Endothelial cell of coronary artery (primary cell): ENCODE measurements at places on chromosomes 7 and 10. TPM values are rescaled to one million over a fixed set of nuclear protein-coding genes. Genes with fewer than 3 reads are reported as not detected.

The PILRA gene
- 0.28 TPM in 1 of 2 replicates, not detected in the other for total RNA-seq

The SPDYE3 gene
- total RNA-seq: not detected in 2 replicates

The SSC4D gene
- total RNA-seq: 0.36 and 0.47 TPM in 2 replicates

The TBX20 gene
- 1.3 and 3.2 TPM in 2 replicates for total RNA-seq

The OR2A12 gene
- total RNA-seq: not detected in 2 replicates

The PNLIPRP1 gene
- not detected in 2 replicates for total RNA-seq

The GIMAP5 gene
- total RNA-seq: 13.6 and 42.8 TPM in 2 replicates

The ASIC3 gene
- total RNA-seq: not detected in 2 replicates

The PBLD gene
- 1.6 and 2.9 TPM in 2 replicates for total RNA-seq

The PRR15 gene
- 0.45 and 7.7 TPM in 2 replicates for total RNA-seq

The FGFBP3 gene
- 0.09 and 0.19 TPM in 2 replicates for total RNA-seq

The SMNDC1 gene
- total RNA-seq: 7.0 and 8.0 TPM in 2 replicates

The MARVELD1 gene
- total RNA-seq: 11.2 and 12.5 TPM in 2 replicates

The GIMAP8 gene
- 38.5 and 60.6 TPM in 2 replicates for total RNA-seq

The NPSR1 gene
- not detected in 2 replicates for total RNA-seq

The TRDMT1 gene
- 4.3 and 7.4 TPM in 2 replicates for total RNA-seq

The CHST12 gene
- 4.6 and 6.7 TPM in 2 replicates for total RNA-seq

The C10orf105 gene
- total RNA-seq: not detected in 2 replicates

The COL26A1 gene
- not detected in 2 replicates for total RNA-seq
